ENCODE measurements at places on chromosomes 1 and 21.
A peak's percentile ranks its signal among the peaks of the same experiment; 100 is the strongest.

DNA sequence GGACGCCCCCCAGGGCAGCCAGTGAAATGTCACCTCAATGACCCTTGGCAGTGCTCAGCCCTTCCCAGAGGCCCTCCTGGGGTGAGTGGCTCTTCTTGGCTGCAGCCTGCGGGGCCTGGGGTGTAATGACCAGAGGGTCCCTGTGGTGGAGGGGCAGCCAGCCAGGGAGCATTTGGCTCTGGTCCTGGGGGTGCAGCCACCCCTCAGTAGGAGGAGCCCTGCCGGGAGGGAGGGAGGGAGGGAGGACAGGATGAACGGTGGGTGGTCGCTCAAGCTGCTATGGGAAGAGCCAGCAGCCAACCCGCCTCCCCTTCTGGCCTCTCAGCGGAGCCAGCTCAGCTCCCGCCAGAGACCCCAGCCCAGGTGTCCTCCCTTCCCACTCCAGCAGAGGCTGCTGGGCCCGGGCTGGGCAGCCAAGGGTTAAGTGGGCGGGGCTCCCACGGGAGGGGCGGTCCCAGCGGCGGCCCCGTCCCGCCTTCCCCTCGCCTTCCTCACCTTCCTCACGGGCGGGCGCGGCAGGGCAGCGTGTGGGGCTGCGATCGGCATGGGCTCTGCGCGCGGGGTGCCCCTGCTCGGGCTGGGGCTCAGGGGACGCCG is 9.0 kb upstream of the PLCH2 start:
- no peak for DNase-seq

GRCh38 chr1:183048087-183049085 is 25.2 kb downstream of the LAMC1 start:
- DNase-seq, result no peak

DNA sequence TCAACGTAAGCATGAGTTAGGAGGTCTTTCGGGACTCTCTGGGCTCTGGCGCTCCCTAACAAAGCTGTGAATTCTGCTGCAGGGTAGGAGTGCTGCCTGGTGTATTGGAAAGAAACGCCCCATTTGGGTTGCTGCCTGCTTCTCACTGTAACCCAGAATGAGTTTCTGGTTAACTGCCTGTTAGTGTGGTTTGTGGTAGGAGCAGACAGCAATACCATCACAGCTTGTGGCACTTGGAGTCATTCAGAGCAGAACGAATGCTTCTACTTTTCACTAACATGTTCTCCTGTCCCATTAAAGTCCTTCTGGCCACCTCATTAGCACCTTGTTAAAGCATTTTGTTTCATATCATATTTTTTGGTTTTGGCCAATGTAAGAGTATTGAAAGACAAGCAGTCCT is 18.1 kb downstream of the MAP3K7CL start:
- DNase-seq, result no peak

- DNase-seq, result no peak
Measured at GRCh38 chr1:112887599-112888283, 68.3 kb downstream of the SLC16A1 start.

DNA sequence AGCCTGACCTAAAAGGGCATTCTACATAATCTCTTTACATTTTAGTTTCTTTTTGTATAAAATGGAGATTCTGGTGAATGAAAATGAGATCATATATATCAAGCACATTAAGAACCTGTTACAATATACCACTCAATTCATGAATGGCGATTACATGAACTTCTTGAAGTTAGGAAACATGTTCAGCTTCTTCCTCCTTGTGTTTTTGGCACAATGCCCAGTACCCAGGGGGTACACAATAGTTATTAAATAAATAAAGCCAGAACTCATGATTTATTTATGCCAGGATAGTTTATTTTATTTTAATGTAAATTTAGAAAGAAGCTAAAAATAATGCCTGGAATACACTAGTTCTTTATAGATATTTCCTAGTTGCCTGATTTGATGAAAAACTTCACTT is 186.0 kb upstream of the PTGFR start:
- no peak for DNase-seq

GRCh38 chr1:26733982-26734381 is 38.2 kb downstream of the ARID1A start:
- no peak for DNase-seq

GRCh38 chr1:228039986-228040385 is 33.2 kb downstream of the WNT3A start:
- DNase-seq, result no peak

DNA sequence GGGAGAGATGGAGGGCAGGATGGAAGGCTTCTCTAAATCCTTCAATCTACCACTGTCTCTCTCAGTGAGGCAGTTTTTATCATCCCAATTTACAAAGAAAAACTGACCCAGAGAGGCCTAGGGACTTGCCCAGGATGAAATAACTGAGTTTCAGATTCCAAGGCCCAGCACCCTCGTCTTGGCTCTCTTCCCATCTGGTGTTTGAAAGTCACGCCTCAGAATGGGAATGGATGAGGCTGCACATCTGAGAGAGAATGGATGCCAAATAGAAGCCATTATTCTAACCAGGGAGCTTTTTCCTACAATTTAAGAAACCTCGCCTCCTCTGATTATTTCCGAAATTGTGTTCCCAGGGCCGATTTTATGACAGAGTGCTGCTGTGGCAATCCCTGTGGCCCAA is 10.6 kb upstream of the KCNN3 start:
- DNase-seq, result no peak

GRCh38 chr1:228723287-228723686 is 12.0 kb upstream of the RHOU start:
- DNase-seq, result no peak

DNA sequence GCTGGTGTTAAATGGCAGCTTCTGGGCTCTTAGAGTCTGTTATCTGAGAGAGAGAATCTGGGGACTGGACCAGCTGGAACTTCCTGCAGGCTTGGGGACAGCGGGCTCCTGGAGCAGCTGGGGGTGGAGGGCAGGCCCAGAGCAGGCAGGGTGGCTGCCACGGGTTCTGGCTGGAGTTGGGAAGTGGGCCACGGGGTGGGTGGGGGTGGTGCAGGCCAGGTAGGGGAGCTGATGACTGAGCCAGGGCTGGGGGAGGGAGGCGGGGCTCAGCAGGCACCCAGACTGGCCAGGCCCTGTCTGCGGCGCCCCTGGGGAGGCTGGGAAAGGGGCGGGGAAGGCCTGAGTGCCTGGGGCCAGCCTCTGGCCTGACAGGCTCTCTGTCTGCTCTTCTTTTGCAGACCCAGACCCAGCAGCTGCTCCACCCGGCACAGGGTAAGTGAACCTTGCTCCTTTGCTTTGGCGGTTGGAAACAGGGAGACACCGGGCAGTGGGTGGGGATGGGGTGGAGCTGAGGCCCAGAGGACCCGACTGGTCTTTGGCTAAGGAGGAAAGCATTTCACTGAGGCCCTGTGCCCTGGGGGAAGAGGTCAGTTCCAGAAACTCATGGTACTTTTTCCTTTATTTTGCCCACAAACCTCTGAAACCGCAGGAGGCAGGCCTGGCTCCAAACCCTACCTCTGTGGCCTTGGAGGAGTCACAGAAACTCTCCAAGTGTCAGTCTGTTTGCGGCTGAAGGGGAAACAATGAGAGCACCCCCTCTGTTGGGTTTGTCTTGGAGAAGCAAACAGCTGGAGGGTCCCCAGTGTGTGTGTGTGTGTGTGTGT is 48.8 kb downstream of the ARHGEF10L start:
- DNase-seq, result no peak

DNA sequence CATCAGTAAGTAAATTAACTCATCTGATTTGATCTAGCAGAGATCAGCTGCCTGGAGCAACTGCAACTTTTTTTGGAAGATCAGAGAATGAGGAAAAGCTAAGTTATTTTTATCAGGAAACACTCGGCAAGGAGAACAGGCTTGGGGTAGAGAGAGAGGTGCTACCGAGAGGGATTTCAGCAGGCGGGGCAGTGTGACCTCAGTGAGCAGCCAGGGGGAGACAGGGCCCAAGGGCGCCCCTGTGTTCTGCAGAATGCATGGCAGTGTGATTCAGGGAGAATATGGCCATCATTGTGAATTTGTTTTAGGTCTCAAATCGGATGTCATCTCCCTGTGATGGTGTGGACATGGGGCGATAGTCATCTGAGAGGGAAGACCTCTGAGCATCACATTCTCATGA is 484.1 kb upstream of the VAMP3 start:
- DNase-seq, result no peak

DNA sequence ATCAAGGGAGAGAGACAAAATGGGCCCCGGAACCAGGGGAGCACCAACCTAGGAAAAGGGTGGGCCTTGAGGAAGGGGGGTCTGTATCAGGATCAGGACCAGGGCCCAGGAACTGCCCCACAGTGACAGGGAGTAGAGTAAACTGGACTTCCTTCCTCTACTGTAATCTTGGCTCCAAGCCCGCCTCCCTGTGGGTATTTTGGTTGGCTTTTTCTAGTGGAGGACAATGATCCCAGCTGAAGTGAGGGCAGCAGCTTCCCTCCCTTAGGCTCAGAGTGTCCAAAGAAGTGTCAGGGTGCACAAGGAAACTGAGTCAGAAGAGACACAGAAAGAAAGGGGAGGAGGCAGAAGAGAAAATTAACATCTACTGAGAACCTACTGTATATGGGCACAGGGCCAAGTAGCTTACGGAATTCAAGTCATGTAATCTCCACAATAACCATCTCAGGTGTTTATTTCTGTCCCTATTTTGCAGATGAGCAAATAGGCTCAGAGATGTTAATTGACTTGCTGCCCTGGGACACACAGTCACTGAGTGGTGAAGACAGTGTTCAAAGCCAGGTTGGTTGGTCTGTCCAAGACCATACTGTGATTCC is 4.8 kb downstream of the UBQLN4 start:
- DNase-seq, result no peak

GRCh38 chr21:29157080-29157479 is 26.6 kb downstream of the MAP3K7CL start:
- no peak for DNase-seq

- DNase-seq, result no peak
Measured at GRCh38 chr1:29712801-29713200, 476.5 kb downstream of the PTPRU start.

GRCh38 chr21:33696465-33696864 is 54.2 kb downstream of the ITSN1 start:
- no peak for DNase-seq

GRCh38 chr1:28161751-28162150 is 14.7 kb downstream of the PTAFR start:
- DNase-seq, result no peak

GRCh38 chr1:220336391-220337031 is 64.3 kb upstream of the RAB3GAP2 start:
- DNase-seq, result no peak

- peak; percentile 22 for DNase-seq
Measured at GRCh38 chr21:35428489-35428888, 379.4 kb upstream of the RUNX1 start.

DNA sequence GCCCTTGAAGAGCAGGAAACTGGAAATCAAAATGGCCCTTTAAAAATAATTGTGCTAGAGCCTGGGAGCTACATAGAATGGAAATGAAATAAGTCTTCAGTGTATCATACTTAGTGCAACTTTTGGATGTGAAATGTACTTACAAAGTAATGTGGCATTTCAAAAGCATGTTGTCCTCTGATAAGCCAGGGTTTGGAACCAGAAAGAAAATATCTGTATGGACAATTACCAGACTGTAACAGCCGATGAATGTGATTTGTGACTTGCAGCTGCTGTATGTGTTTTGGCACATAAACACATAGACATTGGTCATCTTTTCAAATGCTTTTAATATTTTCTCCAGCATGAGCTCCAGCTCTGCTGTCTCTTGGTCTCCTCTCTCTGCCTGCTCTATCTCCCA is 546.4 kb downstream of the OMA1 start:
- DNase-seq, result no peak

GRCh38 chr1:211487082-211487481 is 4.9 kb downstream of the RD3 start:
- no peak for DNase-seq

DNA sequence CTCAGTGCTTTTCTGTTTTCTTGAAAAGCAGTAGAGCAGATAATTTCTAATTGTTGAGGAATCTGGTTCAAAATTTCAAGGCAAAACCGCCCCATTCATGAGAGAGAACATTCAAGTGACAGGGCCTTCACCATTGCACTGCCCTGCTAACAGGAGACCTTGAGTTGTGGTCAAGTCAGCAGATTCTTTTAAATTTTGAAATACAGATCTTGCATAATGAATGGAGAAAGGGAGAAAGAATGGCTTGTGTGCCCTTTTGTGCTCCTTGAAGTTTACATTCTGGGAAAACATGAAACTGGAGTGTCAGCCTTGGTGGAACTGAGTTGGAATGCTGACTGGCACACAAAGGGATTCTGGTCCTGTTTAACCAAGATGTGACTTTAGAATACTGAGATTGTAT is 164.5 kb upstream of the UBE2U start:
- DNase-seq, result no peak

- DNase-seq, result no peak
Measured at GRCh38 chr1:100065969-100066227, 66.8 kb downstream of the SASS6 start.

- no peak for DNase-seq
Measured at GRCh38 chr1:231240531-231240882, 505 bp upstream of the GNPAT start.

GRCh38 chr1:114234408-114235124 is 80.9 kb upstream of the SYT6 start:
- no peak for DNase-seq

DNA sequence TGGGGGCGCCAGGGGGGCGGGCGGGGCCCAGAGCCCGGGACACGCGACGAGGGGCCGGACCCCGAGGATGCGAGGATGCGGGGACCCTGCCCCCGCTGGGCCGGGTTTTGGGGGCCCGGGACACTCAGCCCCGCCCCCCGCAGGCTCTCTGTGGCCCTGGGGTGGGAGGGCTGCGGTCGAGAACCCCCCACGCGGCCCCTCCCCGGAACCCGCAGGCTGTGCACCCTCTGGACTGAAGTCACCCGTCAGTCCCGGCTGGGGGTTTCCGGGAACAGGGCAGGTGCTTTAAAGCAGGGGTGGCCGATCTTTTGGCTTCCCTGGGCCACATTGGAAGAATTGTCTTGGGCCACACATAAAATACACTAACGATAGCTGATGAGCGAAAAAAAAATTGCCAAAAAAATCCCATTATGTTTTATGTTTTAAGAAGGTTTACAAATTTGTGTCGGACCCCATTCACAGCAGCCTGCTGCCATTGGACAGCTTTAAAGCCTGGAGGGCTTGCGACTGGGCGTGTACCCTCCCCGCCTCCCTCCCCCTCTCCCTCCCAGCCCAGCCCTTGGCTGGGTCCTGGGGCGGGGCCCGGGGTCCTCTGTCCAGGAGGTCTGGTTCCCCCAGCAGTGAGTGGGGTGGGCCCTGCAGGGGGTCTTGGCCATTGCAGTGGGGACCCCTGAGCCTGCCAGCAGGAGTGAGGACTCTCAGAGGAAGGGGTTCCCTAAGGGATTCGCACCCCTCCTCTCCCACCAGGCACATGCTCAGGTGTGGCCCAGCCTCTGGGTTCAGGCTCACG is 21.6 kb upstream of the C1orf159 start:
- peak; percentile 75 for DNase-seq

GRCh38 chr1:228079013-228079412 is 3.5 kb upstream of the ARF1 start:
- no peak for DNase-seq

Measured in central memory CD4-positive, alpha-beta T cell (primary cell).